ENCODE measurements at places on chromosomes 16 and 17. TPM values are rescaled to one million over a fixed set of nuclear protein-coding genes. Genes with fewer than 3 reads are reported as not detected.

GRCh38 chr17:46020023-46020761 is 21.1 kb downstream of the STH start:
- no peak for DNase-seq

DNA sequence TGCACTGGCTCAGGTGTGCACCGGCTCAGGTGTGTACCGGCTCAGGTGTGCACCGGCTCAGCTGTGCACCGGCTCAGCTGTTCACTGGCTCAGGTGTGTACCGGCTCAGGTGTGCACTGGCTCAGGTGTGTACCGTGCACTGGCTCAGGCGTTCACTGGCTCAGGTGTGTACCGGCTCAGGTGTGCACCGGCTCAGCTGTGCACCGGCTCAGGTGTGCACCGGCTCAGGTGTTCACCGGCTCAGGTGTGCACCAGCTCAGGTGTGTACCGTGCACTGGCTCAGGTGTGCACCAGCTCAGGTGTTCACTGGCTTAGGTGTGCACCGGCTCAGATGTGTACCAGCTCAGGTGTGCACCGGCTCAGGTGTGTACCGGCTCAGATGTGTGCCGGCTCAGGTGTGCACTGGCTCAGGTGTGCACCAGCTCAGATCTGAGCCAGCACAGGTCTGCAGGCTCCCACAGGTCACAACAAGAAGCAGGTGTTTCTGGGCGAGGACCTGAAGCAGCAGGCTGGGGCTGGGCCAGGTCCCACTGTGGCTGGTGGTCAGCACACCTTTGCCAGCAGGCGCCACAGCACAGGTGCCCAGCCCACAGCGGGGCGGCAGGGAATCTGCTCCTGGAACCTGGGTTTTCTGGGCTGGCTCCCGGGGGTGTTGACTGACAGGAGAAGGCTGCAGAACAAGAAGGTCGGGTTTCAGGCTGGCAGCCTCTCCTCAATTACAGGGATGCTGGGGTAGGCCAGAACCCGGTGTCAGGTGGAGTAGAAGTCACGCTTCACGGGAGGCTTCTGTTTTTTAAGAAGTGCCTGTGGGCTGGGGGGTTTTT is 17.2 kb downstream of the METRNL start:
- DNase-seq: no peak

Gene ALOX15
- 2.9 TPM for total RNA-seq

DNA sequence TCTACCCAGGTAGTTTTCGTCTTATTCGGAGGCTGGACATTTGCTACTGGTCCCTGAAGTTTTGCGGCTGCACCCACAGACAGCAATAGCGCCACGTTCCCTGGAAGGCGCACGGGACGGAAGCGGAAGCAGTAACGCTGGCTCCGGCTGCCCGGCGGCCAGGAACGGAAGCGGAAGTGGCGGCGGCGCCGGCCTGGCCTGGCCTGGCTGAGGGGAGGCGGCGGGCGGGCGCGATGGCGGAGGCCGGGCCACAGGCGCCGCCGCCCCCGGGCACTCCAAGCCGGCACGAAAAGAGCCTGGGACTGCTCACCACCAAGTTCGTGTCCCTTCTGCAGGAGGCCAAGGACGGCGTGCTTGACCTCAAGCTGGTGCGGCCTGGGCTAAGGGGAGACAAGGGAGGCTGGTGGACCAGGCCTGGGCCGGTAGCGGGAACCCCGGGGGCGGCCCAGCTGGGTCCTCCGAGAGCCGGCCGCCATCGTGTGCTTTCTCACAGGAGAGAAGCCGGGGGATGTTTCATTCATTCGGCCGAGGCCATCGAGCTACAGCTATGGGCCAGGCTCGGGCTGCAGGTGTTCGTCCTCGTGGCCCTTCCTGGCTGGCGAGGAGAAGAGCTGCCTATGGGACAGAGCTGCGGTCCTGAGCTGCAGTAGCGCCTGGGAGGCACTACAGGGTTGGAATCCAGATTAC is at the start of gene E2F4:
TSS of gene E2F4 (plus strand) at position 161 of the 687 bp plus-strand sequence. CDS start at position 234, 73 bp downstream.
- peak; percentile 88 for DNase-seq

DNA sequence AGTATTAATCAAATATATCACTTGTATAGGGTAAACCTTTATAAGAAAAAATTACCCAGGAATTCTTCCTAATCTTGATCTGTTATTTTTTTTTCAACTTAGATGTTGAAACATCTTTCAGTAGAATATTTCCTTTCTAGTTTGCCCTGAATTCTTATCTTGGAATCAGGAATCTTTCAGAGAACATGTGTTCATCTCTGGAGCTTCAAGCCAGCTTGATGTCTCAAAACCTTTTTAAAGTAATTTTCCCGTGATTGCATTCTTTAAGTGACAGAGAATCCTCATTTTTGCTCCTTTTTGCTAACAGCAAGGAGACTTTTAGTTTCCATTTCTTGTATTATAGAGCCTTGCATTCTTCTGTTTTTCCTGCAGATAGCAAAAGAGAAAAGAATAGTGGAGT is 90.8 kb downstream of the ELAC2 start:
- DNase-seq: no peak

Gene TRIM72
- not detected for total RNA-seq

Gene IST1
- total RNA-seq: 178 TPM

Gene LPCAT2
- total RNA-seq: 52.9 TPM

DNA sequence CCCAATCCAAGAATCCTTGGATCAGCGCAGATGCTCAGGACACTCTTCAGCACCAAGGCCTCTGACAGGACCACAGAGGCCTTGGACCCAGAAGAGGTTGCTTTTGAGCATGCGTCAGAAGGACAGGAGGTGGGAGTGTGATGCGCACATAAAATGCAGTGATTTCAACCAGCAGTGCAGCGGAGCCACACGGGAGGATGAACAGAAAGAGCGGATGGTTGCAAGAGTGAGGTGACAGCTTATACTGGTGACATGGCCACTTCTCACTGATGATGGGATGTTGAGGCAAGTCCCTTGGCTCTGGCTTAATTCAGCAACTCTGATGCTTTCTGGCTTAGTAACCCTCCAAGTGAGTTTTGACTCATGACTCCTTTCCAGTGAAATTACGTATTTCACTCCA is 25.2 kb upstream of the ERN1 start:
- DNase-seq: no peak

DNA sequence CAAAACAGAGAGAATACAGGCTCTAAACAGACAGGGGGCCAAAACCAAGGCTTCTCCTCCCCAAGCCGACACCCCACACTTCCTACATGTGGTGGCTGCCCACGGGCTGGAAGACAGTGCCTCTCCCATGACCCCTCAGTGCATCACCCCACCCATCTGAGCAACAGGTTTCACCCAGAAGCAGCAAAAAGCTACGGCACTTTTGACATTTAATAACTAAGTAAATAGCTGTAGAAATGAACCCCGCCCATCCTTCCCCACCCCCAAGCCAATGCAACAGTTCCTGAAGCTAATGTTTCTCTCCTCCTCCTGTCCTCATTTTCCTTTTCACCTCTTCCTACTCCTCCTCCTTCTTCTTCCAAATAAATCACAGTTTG is 9.9 kb upstream of the SOX9 start:
- DNase-seq: no peak

Gene TMIGD1
- not detected for total RNA-seq

Gene ASIC2
- total RNA-seq: 1.4 TPM

GRCh38 chr16:8727857-8728618 is 53.6 kb downstream of the ABAT start:
- no peak for DNase-seq

Gene CKLF
- 118 TPM for total RNA-seq

DNA sequence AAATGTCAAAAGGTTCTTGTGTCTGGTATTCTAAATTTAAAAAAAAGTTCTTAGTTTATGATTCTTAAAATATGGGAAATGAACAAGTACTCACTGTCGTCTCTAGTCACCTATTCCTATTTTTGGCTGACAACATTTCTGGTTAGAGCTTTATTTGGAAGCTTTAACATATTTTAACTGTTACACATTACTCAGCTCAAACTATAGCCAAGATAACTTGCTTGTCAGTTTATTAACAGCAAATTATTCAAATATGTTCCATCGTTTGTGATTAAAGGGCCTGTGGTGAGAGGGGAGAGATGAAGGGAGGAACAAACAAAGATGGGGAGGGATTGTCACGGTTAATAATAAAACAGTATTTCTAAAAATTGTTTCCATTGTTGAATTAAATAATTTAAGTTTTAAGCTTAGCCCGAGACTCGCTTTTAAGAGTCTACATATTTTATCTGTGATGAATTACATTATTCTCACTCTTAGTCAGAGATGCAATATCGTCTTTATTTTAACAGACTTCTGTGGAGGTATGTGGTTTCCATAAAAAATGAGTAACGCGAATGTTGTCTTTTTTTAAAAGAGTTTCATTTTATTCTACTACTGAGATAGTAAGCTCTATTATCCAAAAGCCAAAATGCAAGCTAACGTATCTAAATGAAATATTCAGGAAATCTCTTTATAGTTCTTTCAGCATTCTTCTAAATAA is 321.9 kb upstream of the PMFBP1 start:
- DNase-seq: no peak

- DNase-seq: peak; percentile 66
These were observed 110.0 kb downstream of the N4BP1 start for GRCh38 chr16:48499923-48500381.

DNA sequence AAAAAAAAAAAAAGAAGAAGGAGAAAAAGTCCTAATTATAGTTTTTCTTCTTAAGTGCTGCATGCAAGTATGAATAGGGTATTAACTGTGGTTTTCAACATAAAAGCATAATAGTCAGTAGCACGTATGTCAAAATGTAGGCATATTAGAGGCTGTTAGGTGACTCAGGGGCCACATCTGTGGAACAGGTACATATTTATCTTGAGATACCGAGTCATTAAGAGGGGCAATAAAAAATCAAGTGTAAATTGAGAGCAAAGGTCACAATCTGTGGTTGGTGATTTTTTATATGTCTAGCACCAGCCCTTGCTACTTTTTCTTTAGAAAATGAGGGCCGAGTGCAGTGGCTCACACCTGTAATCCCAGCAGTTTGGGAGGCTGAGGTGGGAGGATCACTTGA is 1113.8 kb upstream of the RBFOX1 start:
- DNase-seq: no peak

GRCh38 chr16:11157143-11157542 is 98.9 kb downstream of the SOCS1 start:
- DNase-seq: no peak

GRCh38 chr17:7992516-7992915 is 9.9 kb upstream of the GUCY2D start:
- DNase-seq: no peak

- no peak for DNase-seq
These were observed 11.1 kb downstream of the HS3ST3B1 start for GRCh38 chr17:14311981-14312380.

GRCh38 chr16:85709766-85710585 is 21.2 kb upstream of the GINS2 start:
- no peak for DNase-seq

DNA sequence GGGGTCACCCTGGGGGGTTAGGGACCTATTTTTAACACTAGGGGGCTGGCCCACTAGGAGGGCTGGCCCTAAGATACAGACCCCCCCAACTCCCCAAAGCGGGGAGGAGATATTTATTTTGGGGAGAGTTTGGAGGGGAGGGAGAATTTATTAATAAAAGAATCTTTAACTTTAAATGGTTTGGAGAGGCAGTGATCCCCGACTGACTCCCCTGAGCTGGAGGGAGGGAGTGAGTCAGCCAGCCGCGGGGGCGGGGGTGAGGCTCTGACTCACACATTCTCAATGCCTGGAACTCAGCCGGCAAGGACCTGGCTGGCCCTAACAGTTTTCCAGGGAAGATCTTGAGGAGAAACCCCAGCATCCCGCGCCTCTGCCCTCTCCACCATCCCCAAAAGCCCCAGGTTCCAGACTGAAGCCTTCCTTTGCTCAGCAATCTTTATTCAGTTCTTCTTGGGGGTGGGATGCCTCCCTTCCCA is 1.5 kb downstream of the HCFC1R1 start:
- DNase-seq: peak; percentile 95

Gene RPH3AL
- 23.9 TPM for total RNA-seq

Gene DHX58
- 15.1 TPM for total RNA-seq

Gene APOBR
- total RNA-seq: 0.29 TPM

All from uterus (tissue), 4 donors.